LHCN-M2 (cell line): ENCODE measurements at places on chromosomes 6 and 20.
A peak's percentile ranks its signal among the peaks of the same experiment; 100 is the strongest.

GRCh38 chr6:120764312-120764711 is 570.0 kb downstream of the TBC1D32 start:
- no peak for DNase-seq

DNA sequence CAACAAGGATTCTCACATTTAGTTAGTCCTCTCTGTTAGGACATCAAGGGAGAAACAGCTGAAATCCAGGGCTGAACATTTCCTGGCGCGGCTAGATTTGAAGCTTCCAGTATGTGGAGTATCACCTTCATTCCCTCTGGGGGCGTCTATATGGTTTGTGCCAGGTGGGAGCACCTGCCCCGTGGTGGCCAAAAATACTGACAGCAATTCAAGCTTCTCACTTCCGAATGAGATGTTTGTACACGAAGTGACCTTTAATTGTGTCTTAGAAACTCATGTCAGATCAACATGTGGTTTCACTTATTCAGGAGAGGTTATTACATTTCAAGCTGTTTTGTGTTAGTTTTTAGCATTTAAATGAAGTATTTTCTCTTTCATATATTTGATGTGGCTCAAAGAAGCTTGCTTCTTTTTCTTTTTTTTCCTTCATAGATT is 67.3 kb upstream of the ZNF217 start:
- no peak for DNase-seq

- no peak for DNase-seq
Observed at GRCh38 chr6:89567630-89568390, 70.7 kb downstream of the LYRM2 start.

DNA sequence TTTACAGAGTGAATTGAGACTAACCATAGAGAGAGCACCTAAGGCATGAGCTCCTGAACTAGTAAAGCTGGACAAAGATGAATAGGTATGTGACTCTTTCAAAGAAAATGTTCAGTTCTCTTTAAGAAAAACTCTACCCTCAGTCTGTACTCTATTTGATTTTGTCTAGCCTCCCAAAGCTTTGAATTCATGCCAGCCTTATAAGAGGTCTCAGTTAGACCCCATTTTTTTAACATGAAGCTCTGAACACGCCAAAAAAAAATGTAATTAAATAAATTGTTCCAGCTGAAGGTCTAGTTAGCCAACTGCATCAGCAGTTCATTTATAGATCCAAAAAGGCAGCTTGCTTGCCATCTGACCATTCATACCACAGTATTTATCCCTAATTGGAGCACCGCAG is 71.6 kb downstream of the COL9A1 start:
- DNase-seq, result no peak

DNA sequence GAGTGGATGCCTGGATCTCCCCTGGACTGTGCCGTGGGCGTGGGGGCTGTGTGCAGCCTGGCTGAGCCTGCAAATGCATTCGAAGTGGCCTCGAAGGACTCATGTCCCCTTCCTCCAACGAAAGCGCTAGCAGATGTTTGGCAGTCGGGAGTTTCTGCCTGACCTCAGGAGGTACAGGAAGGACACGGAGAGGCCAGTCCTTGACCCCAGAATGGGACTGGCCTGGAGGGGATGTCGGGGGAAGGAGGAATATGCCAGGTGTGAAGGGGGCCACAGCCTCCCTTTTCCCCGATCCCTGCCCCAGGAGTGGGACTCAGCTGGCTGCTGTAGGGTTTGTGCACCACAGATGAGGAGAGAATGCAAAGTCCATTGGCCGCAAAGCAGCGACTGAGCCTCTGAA is 45.6 kb downstream of the APCDD1L start:
- DNase-seq, result no peak

DNA sequence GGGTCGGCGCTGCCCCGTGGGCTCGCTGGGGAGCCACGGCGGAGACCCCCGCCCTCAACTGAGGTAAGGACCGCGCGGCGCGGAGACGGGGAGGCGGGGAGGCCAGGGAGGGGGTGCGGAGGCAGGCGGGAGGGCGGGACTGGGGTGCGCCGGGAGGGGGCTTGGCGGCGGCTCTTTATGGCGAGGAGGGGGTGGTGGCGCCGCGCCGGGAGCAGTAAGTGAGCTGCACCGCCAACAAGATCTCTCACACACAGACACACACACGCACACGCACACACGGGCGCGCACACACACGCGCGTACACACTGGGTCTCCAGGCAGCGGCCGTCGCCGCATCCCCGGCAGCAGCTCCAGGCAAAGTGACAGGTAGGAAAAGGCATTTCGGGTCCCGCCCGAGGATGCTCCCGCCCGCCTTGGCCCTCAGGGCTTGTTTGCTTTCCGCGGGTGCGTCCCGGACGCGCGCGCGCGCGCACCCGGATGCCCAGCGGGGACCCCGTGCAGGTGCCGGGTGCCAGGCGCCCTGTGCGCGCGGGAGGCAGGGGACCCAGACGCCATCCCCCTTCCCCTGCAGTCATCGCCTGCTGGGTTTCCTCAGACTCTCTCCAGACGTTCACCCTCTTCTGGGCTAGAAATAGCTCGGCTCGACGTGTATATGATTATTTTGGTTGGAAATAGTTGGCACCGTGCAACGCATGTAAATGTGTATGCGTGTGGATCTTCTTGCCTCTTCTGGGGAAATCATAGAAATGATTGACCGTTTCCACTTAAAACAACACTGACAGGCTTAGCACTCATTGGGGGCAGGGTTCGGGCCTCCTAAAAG is at the start of gene PLCB4:
PLCB4 (plus strand) TSS at position 247 of the 823 bp plus-strand sequence. CDS start 238,728 bp downstream, outside the sequence.
- DNase-seq, result peak; percentile 49

DNA sequence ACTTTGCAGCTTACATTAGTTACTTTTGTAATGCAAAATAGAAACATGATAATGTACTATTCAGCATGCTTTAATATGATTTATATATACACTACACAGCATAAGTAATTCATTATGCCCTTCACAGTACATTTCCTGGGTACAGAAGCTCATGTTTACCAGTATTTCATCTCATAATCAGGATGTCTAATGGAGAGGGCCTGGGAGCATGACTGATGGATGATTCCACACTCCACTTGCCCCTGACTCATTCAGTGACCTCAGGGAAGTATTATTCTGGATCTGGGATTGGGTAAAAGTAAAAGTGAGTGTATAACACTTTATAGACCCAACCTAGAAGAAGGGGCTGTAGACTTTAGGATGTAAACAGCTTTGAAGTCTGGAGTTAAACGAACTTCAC is 31.4 kb upstream of the BACH2 start:
- DNase-seq, result peak; percentile 22

- DNase-seq, result no peak
Observed at GRCh38 chr6:112307707-112308106, 39.4 kb upstream of the RFPL4B start.

DNA sequence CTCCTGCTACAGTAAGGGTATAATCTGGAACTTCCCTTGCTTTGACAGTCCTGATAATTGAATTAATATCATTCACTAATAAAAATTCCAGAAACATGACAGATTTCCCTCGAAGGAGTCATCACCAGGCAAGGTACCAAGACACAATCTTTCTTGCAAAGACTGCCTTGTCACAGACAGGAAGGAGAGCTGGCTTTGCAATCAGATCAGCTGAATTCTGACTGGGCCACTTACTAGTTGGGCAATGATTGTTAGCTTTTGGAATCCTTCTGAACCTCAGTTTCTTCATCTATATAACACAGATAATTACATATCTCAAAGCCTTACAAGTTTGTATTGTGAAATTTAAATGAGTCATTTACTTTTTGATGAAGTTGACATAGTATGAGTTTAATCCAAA is 344.2 kb downstream of the RFPL4B start:
- DNase-seq, result peak; percentile 88

DNA sequence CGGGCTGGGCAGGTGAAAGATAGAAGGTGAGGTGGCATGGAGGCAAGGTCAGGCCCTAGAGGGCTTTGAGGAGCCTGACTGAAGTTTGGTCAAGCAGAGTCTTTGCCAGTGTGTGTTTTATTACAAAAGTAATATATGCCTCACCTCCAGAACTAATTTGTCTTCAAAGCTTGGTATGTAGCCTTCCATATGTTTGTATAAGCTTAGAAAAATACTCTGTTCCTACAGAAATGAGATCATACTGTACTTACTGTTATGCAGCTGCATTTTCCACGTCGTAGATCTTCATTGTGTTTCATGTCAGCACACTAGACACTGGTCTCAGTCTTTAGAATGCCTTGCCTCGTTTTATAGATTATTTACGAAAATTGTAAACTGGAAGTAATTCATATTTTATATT is 61.8 kb downstream of the ANKS1A start:
- DNase-seq, result no peak

DNA sequence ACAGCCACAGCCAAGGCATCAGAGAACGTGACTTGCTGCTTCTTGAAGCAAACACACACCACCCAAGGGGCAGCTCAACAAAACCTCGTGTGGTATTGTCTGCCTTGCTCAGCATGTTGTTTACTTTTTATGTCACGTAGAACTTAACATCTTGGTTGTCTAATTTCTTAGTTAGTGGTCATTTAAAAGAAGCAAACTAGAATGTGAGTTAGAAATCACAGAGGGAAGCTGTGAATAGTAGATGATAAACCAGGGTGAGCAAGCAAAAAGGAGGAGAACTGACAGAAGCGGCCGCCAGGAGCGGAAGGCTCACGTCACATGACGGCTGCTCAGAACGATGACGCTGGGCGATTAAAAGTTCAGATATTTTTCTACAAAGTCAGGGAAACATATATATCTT is 51.5 kb upstream of the KIF25 start:
- no peak for DNase-seq

DNA sequence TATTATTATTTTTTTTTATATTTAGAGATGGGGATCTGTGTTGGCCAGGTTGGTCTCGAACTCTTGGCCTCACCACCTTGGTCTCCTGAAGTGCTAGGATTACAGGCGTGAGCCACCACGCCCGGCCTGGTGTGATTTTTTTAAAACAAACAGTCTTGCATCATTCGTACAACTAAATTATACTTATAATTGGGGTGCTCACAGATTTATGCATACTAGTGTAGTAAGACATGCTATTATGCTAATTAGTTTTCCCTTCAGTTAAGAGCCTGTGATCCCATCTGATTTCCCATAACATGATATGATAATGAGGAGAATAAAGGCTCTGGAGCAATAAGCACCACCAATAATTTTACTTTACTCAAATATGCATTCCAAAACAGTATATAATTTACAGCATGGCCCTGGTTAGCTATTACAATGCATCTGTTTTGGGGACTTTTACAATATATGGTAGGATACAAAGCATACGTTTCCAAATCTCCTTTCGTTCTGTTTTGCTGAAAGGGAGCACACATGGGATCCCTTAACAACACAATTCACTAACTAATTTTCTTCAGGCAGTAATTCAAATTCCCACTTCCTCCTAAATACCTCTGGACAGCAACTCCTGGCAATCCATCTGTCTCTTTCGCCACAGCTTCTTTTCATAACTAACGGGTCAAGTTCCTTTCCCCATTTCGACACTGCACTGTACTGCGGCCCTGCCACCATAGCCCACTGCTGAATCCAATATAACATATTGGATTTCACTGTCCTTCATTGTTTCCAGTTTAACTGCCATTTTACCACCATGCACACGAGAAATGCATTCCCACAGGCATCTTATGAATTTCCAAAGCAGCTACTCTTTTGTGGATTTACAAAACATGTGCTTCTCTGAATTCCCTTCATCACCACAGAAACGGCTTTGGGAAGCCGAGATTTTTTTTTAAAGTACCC is 1.7 kb downstream of the NUDT3 start:
- peak; percentile 71 for DNase-seq

DNA sequence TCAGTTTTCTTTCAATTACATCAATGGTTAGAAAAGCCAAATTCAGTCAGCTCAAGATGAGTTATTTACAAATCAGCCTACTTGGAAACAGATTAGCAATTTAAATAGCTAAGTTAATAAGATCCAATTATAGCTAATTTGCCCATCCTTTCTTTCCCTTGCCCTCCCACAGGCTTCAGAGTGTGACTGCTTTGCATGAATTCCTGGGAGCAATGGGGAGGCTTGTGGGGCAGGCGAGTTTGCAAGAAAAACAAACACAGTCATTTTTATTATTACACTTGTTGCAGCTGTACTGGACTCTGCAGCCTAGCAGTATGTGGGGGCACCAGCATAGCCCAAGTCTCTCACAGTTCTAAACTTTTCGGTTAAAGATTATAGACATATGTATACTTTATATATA is 219.0 kb downstream of the NKAIN2 start:
- DNase-seq, result no peak

GRCh38 chr6:1949538-1949937 is 295.9 kb downstream of the GMDS start:
- no peak for DNase-seq

- DNase-seq, result no peak
Observed at GRCh38 chr20:4411744-4412143, 310.0 kb upstream of the PRND start.

- no peak for DNase-seq
Observed at GRCh38 chr6:154450498-154450897, 60.0 kb downstream of the CNKSR3 start.

DNA sequence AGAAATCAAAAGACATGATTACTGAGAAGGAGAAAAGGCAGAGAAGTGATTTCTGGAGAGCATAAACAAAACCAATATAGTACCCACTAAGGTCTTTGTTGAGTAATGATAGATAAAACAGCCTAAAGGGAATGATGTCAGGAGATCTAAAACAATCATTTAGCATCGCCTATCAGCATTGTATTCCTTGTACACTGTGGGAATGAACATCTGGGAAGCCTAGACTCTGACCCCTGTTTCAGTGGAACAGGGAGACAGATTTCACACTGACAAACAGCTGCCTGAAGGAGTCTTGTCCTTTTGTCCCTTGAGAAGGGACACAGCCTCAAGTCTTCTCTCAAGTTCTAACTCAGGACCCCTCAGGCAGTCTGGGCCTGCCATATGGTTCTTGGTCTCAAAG is 1.7 kb downstream of the ASIP start:
- DNase-seq, result no peak

- DNase-seq, result peak; percentile 50
Observed at GRCh38 chr6:132527791-132528190, 10.3 kb upstream of the TAAR9 start.

- DNase-seq, result peak; percentile 92
Observed at GRCh38 chr20:37988306-37988954, 44.8 kb downstream of the TTI1 start.

DNA sequence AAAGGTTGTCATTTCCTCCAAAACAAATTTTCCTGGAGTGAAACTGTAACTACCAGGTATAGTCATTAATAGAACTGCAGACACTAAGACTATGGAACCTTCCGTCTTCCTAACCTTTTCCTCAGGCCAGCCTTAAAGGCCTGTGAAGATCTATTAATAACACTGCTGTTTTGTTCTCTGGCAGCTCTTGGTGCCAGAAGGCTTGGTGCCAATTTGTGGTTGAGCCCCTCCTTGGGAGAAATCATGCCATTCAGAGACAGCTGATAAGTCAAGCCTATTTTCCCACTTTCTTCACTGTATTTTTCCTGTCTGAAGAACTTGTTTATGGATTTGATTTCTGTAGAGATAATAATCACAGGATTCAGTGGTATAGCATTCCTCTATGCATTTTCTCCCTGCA is 64.8 kb downstream of the HCRTR2 start:
- DNase-seq, result peak; percentile 42

GRCh38 chr6:101080597-101080996 is 199.5 kb upstream of the ASCC3 start:
- peak; percentile 66 for DNase-seq

- DNase-seq, result peak; percentile 31
Observed at GRCh38 chr6:27541212-27541932, 68.5 kb upstream of the ZNF184 start.

GRCh38 chr6:64293298-64293697 is 657.7 kb downstream of the PHF3 start:
- DNase-seq, result no peak
